ENCODE measurements at places on chromosomes 7 and 10. TPM values are rescaled to one million over a fixed set of nuclear protein-coding genes. Genes with fewer than 3 reads are reported as not detected.

ZNF467 gene
- total RNA-seq, result 3.6 TPM

CALHM2 gene
- total RNA-seq, result 11.1 TPM

GFRA1 gene
- 49.8 TPM for total RNA-seq

DNA sequence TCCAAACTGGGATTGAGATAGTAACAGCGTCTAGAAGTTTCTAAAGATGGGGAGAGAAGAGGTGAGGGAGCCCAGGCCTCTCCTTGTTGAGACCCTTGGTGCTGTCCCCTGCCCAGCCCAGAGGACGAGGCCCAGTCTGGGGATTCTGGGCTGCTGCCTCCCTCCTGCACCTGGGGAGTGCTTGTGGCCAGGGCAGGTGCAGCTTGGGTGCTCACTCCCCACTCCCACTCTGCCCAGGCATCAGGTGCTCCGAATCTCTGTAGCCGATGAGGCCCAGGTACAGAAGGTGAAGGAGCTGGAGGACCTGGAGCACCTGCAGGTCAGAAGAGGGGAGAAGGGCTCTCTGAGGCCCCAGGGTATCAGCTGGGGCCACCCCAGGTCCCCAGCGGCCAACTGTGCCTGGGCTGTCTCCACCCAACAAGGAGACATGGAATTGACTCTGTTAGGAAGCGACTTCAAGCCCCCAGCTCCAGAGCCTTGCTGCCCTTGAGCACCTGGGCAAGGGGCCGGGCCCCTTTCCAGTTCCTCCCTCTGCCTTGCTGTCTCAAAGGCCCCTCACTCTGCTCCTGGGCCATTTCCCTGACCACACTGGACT, 664 bp downstream of the CPA1 start:
- DNase-seq, result no peak

GRCh38 chr10:10418387-10418786, 599.3 kb upstream of the CELF2 start:
- no peak for DNase-seq

DNA sequence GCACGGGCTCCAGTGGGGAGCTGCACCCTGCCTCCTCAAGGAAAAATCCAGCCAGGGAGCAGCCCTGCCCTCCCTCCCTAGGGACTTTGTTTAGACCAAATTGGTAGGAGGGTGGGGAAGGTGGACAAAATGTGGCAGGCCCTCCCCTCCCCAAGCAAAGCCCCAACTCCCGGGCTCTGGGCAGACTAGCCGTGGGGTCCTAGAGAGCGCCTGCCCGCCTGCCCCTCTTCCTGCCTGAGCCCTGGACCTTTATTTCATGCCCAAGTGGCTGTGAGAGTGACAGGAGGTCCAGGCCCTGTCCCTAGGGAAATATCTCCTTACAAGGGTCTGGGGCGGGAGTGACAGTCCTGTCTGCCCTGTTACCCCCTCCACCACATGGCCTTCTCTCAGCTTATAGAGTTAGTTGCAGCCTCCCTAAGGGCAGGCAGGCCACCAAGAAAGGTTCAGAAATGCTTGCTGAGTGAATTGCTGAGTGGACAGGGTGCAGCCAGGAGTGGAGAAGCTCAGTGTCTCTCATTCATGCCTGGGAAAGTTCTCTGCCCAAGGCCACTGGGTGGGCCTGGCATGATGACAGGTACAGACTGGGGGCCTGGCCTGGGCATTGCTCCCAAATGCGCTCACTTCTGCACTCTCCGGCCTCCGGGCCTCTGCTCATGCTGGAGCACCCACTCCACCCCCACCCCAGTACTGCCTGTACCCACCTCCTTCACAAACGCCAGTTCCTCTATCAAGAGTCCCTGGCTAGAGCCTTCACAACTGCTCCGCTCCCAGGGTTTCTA, 25.2 kb downstream of the DNAJB12 start:
- no peak for DNase-seq

All from skin of body (tissue), 3 donors.